ENCODE measurements at places on chromosomes 5 and 9. TPM values are rescaled to one million over a fixed set of nuclear protein-coding genes. Genes with fewer than 3 reads are reported as not detected.

Gene FYB1
- 6.6 TPM for total RNA-seq

Gene QRFP
- total RNA-seq, result not detected

Gene MAP1B
- 30.8 TPM for total RNA-seq

Gene ZNF354C
- 5.4 TPM for total RNA-seq

Gene NDUFAF2
- total RNA-seq, result 16.0 TPM
